ENCODE measurements at places on chromosomes 2 and 18.

GRCh38 chr18:34911661-34912384 is 129.4 kb upstream of the MAPRE2 start:
- no peak for DNase-seq

- no peak for DNase-seq
Measured at GRCh38 chr2:191059308-191059707, 45.3 kb upstream of the STAT1 start.

DNA sequence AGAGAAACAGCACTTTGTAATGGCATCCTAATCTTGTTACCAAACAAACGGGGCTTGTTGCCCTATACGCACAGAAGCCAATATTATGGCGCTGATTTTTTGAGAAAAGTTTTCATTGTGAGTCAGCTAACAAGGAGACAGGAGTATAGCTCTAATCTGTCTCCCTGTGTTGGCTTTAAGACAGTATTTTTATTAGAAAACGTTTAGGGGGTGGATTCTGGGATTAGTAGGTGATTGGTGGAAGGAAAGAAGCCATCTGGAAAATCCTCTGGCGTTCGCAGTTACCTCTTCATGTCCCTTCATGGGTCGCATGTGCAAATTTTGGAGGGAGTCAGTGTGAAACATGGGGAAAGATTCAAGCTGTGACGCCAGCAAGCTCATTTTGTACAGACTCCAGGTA is 698 bp upstream of the TMEM237 start:
- no peak for DNase-seq

- no peak for DNase-seq
Measured at GRCh38 chr2:225282858-225283710, 116.4 kb upstream of the NYAP2 start.

- no peak for DNase-seq
Measured at GRCh38 chr2:184498936-184499335, 99.4 kb upstream of the ZNF804A start.

DNA sequence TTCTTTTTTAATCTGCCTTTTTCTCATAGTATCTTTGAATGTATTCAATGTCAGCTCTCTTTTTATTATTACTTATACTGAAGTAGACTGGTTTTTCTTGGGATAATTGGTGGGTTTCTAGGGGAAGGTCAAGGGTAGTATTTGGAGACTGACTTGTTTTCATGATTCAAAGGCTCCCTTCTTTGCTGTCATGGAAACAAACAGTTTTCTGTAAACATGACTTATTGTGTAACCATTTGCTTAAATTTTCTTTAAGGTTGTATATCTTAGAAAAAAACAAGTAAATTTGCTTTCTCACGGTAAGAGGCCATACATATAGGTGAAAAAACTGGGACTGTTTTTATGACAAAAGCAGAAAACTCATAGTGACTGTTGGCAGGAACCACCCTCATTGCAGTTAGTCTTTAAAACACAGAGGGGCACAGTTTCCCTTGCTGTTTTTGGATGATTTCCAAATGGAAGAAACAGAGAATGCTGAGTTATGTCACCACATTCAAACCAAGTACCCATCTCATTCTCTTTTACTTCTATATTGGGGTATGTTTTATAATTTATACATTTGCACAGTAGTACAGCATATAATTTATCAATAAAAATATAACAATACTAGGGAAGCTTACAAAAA is 5.8 kb upstream of the RDH14 start:
- no peak for DNase-seq

GRCh38 chr2:174158003-174158402 is 90.3 kb downstream of the OLA1 start:
- no peak for DNase-seq

Measured in activated CD4-positive, CD25-positive, alpha-beta regulatory T cell treated with anti-CD3 and anti-CD28 coated beads, Interleukin-2, amount 50 U/mL, for 72 hours (primary cell).